ENCODE measurements at places on chromosomes 3 and 15.

DNA sequence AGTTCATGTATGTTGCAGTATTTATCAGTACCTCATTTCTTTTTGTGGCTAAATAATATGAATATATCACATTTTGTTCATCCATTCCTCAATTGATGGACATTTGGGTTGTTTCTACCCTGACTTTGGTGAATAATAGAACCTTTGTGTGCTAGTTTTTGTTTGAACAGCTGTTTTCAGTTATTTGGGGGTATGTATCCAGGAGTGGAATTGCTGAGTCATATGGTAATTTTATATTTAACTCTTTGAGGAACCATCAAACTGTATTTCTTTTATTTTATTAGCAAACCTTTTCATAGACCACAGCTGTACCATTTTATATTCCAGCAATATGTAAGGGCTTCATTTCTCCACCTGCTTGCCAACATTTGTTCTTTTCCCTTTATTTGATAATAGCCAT lies 38.4 kb upstream of the RBM5 start:
- no peak for DNase-seq

GRCh38 chr15:84822653-84823281 lies 5.6 kb downstream of the ALPK3 start:
- DNase-seq: no peak

GRCh38 chr3:79766496-79767193 lies 1.2 kb downstream of the ROBO1 start:
- DNase-seq: no peak

GRCh38 chr3:140434261-140434905 lies 243.5 kb upstream of the TRIM42 start:
- no peak for DNase-seq

All from CD4-positive, alpha-beta T cell treated with Interleukin-6 at 100 ng/mL for 8 hours (primary cell).